ENCODE measurements at places on chromosomes 5 and 9.

GRCh38 chr9:95177617-95178016 is 139.9 kb downstream of the FANCC start:
- no peak for DNase-seq

GRCh38 chr5:38916802-38917201 is 71.0 kb downstream of the OSMR start:
- DNase-seq = no peak

GRCh38 chr5:164637931-164638521 is 1132.6 kb downstream of the MAT2B start:
- no peak for DNase-seq

- DNase-seq = no peak
Measured at GRCh38 chr5:35902046-35902672, 36.3 kb downstream of the CAPSL start.

DNA sequence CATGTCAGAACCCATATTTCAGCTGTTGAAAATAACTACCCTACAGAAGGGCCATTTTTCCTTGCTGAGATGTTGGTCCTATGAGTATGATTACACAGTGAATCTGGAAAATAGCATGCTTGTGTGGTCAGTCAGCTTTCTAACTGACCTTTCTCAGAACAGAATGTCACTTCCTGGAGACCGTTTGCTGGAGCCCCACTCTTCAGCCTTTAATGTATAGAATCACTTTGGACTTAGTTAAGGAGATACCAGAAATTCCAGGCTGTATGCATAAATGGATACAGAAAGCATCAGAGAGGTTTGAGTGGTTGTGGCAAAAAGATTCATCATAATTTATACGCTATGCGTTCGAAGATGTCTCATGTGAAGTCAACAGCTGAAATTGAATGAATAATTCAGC is 488.1 kb downstream of the EBF1 start:
- DNase-seq = no peak

- no peak for DNase-seq
Measured at GRCh38 chr9:132994410-132995120, 16.1 kb downstream of the GFI1B start.

- peak; percentile 42 for DNase-seq
Measured at GRCh38 chr9:129414377-129414992, 206.4 kb downstream of the C9orf50 start.

GRCh38 chr5:56761151-56761885 is 54.0 kb upstream of the MAP3K1 start:
- no peak for DNase-seq

Measured in left ventricle myocardium inferior (tissue), 1 donor.